Thymus (tissue), 14 donors: ENCODE measurements at places on chromosomes 7 and 10. TPM values are rescaled to one million over a fixed set of nuclear protein-coding genes. Genes with fewer than 3 reads are reported as not detected.

DNA sequence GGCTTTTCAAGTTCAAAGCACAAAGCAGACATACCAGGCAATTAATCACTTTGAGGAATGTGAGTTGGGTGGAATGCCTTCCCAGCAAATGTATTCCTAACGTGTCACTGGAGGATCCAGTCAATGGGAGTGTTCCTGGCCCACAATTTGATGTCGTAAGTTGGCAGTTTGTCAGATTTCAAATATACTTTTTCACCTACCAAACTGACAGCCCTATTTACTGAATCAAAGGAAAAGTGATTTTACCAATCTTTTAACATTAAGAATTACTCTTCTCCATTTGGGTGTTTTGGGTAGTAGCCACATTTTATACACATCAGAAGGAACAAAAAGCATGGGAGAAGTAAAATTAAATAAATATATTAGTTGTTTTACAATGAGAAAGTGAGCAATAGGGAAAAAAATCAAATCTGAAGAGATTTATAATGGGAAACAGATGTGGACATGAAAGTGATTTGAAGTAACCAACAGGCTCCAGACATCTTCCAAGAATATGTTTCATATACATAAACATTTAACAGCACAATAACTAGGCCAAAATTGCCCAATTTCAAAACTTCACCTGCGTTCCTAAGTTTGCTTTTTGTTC lies 222.9 kb downstream of the MTERF1 start:
- no peak for DNase-seq

DNA sequence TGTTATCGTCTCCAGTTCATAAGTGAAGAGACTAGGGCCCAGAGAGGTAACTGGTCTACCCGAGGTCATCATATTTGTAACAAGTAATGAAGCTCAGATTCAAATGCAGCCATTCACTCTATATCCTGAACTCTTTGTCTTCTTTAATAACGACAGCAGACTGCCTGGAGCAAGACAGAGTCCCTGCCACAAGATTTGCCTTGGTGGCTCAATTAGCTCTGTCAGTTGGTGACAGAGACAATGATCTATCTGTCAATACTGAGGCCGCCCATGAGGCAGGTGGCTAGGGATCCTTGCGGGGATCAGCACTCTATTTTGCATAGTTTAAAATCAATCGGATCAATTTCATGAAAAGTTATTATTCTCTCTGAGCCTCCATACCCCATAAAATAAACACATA lies 43.9 kb downstream of the SH3PXD2A start:
- DNase-seq: no peak

DNA sequence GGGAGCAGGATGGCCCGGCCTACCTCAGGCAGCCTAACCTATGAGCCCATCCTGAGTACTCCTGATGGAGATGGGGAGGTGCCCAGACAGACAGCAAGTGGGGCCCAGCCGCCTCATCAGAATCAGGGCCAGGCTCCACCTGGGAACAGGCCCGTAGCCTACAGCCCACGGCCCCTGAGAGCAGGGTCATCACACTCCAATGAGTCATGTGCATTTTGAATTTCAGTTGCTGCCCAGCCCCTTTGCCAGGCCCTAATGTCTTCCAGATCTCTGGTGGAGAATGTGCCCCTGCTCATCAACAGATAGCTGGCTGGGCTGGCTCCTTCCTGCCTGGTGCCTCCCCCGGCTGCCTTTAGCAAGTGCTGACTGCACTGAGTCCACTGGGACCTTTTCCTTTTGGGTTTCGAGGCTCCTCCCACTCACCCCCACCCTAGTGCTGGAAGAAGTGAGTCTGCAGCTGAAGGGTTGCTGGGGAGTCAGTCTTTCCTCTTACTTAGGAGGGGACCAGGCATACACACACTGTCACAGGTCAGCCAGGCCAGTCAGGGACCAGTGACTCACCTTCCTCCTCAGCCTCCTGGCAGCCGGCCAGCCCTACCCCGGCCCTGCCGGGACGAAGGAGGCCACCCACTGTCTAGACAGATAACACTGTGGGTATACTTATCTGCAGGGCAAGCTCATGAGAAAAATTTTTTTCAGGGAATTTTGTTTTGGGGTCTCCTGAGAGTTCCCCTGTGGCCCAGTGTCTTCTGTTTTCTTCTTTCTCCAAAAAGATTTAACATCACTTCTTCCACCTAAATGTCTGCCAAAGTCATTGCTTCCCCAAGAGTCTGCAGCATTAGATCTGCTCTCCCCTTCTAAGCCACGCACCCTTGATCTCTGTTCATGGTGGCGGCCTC lies 9.1 kb upstream of the ASIC3 start:
- no peak for DNase-seq

DNA sequence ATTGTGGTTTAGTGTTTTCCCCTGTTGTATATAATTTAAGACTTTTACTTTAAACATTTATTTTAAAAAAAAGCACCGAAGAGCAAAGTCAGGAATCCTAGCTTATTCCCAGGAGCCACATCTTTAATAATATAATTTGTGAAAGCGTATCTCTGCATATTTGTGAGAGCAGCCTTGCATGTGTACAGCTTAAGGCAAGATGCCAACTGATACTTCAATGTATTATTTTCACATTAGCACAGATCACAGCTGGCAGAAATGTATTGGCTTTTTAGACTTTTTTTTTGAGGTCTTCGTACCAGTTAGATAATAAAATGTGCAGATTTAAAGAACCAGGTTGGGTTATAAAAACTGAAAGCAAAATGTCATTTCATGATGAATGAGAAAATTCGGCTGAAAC lies 845.7 kb upstream of the POT1 start:
- no peak for DNase-seq

The AKR1C8 gene
- polyA plus RNA-seq: 0.09 TPM
